DMS79 (cell line): ENCODE measurements at places on chromosomes 5 and 9.

DNA sequence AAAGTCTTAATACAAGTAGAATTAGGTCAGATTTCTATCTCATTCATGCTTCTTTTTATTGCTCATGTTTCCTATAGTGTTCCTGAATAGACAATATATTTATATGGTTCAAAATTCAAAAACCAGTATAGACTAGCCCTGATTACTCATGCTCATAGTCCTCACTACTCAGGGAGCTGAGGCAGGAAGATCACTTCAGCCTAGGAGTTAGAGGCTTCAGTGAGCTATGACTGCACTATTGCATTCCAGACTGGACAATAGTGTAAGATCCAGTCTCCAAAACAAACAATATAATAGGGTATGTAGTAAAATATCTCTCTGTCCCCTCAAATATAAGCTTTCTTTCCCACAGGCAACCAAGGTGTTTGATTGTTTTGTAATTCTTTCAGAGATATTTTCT, 2.4 kb downstream of the ANKRD31 start:
- no peak for DNase-seq

- DNase-seq, result no peak
Measured at GRCh38 chr5:147547730-147548129, 37.9 kb upstream of the DPYSL3 start.

DNA sequence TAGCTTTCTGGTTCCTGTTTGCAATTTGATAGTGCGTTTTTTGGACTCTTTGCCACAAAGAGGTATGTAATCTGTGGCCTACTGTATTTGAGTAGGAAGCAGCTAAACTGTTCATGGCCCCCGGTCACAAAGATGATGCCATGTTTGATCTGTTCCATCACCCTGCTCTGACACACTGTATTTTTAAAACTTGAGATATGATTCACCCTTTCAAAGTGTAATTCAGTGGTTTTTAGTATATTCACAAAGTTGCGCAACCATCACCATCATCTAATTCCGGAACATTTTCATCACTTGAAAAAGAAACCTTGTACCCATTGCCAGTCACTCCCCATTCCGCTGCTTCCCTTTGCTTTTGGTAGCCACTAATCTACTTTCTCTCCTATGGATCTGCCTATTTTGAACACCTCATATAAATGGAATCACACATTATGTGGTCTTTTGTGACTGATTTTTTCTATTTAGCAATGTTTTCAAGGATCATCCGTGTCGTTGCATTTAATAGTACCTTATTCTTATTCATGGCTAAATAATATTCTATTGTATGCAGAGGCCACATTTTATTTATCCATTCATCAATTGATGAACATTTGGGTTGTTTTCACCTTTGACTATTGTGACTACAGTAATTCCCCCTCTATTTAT, 141.6 kb downstream of the NR3C1 start:
- DNase-seq, result no peak

GRCh38 chr5:73204332-73204731, 31.3 kb downstream of the TMEM174 start:
- DNase-seq, result peak; percentile 68

- DNase-seq, result no peak
Measured at GRCh38 chr5:109971968-109972367, 282.2 kb downstream of the MAN2A1 start.

GRCh38 chr5:54835647-54836046, 149.7 kb downstream of the ESM1 start:
- no peak for DNase-seq

GRCh38 chr5:163758283-163758711, 252.9 kb downstream of the MAT2B start:
- no peak for DNase-seq
